ENCODE measurements at places on chromosomes 11 and 22.

- DNase-seq = no peak
These were observed 32.9 kb downstream of the TST start for GRCh38 chr22:36986242-36986821.

DNA sequence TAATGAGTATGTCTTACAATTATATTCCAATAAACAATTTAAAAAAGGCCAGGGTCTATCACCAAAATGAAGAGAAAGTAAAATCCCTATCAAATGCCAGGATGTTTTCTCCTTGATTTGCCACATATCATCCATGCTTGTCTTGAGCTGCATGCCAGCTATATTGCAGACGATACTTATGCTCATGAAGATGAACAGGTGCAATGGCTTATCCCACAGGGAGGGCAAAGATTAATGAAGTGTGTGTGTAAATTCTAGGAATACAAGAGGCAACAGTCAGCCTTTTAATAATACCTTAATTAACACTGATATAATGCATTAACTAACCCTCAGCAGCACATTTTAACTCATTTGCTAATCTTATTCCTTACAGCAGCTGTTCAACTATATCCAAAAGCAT is 850.5 kb downstream of the KCNA4 start:
- DNase-seq = no peak

DNA sequence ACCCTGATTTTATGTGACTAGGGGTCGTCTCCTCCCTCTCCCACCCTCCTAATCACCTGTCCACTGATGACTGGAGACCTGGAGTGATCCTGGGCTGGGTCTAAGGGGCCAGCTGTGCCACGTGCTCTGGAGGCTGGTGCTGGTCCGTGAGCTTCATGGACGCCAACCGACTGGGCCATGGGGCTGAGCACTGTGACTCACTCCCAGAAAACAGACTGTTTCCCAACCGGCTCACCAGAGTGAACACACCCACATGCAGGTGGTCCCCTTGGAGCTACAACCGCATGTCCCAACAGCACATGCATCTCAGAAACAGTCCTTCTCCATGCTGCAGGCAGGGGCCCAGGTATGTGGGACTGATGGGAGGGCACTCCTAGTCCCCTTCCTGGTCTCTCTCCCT is 14.0 kb upstream of the LMO1 start:
- DNase-seq = no peak

DNA sequence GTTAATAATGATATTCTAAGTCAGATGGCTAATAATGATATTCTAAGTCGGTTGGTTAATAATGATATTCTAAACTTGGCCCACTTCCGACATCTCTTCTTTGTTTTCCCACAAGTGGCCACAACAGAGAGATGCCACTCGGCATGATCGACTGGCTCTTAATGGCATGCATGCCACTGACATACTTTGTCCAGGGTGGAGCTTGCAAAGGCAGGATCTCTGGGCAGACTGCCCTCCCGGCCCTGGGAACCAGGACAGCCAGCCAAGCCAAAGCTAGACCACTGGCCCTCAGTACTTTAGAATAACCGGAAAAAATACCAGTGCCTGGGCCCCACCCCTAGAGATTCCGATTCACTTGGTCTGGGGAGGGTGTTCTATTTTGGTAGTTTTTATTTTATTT is 78.1 kb downstream of the KIAA1671 start:
- DNase-seq = no peak

DNA sequence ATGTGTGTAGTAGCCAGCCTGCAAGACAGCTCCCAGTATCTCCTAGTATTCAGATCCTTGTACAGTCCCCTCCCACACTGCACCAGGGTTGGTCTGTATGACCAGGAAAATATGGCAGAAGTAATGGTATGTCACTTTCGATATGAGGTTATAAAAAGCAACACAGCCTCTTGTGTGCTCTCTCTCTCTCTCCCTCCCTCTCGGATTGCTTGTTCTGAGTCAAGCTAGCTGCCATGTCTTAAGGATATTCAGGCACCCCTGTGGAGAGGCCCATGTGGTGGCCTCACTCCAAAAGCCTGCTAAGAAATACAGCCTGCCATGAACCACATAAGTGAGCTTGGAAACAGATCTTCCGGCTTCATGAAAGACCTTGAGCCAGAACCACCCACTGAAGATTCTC is 25.4 kb downstream of the FXYD6 start:
- no peak for DNase-seq

DNA sequence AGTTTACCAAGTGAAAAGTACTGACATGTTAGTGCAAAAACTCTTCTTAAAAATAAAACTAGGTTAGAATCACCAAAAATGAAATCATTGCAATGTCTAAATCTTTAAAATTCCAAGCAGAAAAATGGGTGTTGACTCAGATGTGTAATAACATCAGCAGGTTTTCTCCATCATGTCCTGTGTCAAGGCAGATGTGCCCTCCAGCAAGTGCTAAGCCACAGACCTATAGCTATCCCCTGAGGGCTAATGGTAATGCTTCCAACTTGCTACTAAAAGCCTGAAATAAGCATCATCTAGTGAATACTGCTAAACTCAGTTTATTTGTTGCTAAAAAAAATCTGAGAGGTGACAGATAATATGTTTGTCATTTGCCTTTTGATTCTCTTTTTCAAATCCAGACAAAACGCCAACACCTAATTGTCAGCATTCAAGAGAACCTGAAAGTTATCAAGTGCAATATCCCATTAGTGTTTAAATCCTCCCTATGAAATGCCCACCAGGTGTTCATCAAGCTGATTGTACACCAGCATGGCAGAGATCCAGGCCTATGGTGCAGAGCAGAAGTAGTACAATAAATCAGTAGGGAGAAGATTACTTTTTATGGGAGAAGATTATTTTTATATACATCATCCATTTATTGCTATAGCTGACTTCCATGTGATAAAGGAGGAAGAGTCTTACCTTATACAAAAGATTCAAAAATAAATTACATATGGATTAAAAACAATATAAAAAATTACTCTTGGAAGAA is 55.1 kb upstream of the SYT9 start:
- DNase-seq = no peak

GRCh38 chr11:12159351-12160099 is 49.1 kb downstream of the MICAL2 start:
- peak; percentile 87 for DNase-seq

DNA sequence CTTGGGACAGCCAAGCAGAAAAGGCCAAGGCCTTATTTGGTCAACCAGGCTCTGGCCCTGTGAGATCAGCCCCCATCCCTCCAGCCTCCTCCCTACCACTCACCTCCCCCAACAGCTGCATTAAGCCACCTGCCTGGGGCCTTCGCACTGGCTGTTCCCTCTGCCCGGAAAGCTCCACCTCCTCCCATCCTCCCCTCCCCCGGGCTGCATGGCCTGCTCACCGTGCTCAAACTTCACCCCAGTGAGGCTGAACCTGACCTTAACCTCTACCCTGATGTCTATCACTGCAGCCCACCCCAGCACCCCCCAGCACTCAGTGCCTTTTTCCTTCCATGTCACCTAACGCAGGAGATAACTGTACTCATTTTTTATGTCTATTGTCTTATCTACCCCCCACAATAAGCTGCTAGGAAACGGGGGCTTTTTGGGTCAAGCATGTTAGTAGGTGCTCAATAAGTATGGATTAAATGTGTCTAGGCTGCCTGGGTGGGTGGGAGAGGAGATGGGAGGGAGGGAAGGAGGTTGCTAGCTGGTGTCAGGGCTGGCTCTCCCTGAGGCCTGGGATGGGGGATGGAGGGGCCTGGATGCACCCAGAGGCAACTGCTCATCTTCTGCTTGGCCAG is 912 bp downstream of the PTPRCAP start:
- no peak for DNase-seq

- peak; percentile 84 for DNase-seq
These were observed 18.9 kb upstream of the PISD start for GRCh38 chr22:31680861-31681341.

All from fibroblast of the aortic adventitia (primary cell).